ENCODE measurements at places on chromosomes 7 and 10.
A peak's percentile ranks its signal among the peaks of the same experiment; 100 is the strongest.

- no peak for DNase-seq
Measured at GRCh38 chr10:75944061-75944460, 512.6 kb downstream of the LRMDA start.

GRCh38 chr10:131561897-131562296, 250.4 kb upstream of the TCERG1L start:
- DNase-seq: no peak

- DNase-seq: no peak
Measured at GRCh38 chr7:105244594-105244993, 144.1 kb downstream of the SRPK2 start.

GRCh38 chr7:65744406-65744805, 128.5 kb upstream of the VKORC1L1 start:
- no peak for DNase-seq

DNA sequence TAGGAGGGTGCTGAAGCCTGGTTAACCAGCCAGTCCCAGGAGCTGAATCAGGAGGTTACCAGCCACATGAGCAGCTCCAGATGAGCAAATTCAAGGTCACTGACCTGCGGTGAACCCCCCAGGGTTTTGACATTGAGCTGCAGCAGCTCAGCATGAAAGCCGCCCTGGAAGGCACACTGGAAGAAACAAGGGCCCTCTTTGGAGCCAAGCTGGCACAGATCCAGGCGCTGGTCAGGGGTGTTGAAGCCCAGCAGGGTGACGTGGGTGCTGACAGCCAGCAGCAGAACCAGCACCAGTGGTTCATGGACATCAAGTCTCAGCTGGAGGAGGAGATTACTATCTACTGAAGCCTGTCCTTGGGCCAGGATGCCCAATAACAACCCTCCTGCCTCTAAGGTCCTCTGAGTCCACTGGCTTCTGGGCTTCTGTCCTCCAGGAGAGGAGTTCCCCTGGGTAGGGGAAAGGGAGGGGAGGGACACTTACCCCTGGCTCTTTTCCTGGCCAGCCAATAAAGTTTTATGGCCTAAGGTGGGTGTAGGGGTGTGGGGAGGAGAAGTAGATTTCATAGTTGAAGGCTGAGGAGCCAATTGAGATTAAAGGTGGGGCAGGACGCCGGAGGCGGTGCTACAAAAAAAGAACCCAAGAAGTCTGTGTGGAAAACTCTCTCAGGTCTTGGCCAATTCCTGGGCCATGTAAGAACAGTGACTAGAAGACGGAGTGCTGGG, 29.4 kb upstream of the ATOH7 start:
- no peak for DNase-seq

GRCh38 chr10:60521974-60522405, 132.3 kb upstream of the ANK3 start:
- no peak for DNase-seq

DNA sequence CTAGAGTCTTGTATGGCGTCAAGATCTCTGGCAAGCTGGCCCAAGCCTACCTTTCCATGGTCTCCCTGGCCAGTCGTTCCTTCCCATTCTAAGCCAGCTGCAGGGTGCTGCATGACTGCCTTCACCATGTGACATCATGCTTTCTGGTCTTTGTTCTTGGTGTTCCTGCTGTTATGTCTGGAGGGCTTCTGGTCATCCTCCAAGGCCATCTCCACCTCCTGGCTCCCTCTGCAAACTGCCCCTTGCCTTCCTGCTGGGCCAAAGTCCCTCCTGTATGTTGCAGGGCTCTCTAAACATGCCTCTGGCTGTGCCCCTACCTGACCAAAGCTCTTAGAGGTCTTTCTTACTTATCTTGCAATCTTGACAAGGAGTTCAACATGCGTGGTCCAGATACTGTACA, 44.4 kb upstream of the SHH start:
- no peak for DNase-seq

DNA sequence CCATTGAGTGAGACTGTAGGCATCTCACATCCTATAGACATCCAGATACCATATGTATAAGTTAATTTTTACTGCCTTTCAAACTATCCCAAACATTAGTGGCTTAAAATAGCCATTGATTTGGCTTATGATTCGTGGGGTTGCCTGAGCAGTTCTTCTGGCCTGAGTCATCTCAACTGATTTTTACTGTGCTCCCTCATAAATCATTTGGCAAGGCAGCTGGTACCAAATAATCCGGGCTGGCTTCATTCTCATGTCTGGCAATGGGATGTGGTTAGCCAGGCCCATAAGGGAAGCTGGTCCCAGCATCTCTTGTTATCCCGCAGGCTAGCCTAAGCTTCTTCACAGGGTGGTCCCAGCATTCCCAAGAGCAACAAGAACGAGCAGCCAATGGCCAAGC, 6.7 kb upstream of the LRGUK start:
- no peak for DNase-seq

DNA sequence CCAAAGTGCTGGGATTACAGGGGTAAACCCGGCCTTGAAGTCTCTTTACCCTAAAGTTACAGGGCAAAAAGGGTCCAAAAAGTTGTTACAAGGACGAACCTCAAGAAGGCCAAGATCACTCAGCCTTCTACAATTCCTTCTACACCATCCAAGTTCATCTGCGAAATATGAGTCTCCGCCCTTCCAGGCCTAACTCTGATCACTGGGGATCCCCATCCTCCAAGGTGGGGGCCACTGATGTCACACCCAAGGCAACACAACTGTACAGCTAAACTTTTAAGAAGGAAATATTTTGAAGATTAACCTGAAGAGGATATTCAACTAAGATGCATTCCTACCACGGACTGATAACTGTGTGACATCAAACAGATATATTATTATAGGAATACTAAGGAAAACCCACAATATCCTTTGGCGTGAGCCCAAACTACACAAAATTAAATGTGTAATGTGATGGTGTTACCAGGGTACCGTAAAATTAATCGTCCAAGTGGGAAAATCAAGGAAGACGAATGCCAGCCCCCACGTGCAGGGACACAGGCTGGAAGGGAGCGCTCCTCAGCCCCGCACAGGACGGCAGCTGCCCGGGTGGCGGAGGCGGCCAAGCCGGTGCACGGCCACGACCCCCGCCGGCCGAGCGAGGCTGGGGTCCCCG, 1.0 kb downstream of the PAXIP1 start:
- DNase-seq: peak; percentile 47

GRCh38 chr10:725786-726185, 36.3 kb upstream of the DIP2C start:
- DNase-seq: no peak

- no peak for DNase-seq
Measured at GRCh38 chr10:46248651-46249146, 38.1 kb upstream of the ANTXRL start.

DNA sequence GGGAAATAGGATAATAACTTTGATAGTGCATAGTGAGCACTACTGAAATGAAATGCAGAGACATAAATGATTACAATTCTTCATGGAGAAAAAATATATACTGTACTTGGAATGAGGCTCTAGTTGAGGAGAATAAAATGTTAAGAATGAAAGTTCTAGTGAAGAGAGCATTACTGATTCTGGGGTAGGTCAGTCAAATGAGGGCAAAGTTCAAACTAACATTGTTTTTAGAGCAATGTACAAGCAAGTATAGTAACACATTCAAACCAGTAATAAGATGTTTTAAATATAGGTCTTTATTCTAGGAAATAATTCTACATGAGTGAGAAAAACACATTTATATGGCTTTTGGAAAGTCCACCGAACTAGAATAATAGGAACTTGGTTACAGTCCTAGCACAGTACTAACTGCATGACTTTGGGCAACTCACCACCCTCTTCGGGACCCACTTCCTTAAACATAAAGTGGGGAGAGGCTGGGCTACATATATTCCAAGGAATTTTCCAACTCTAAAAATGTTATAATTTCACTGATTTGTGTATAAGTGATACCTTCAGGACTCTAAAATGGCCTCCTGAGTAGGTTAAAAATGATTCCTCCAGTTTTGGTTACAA, 86.4 kb downstream of the CDK6 start:
- no peak for DNase-seq

DNA sequence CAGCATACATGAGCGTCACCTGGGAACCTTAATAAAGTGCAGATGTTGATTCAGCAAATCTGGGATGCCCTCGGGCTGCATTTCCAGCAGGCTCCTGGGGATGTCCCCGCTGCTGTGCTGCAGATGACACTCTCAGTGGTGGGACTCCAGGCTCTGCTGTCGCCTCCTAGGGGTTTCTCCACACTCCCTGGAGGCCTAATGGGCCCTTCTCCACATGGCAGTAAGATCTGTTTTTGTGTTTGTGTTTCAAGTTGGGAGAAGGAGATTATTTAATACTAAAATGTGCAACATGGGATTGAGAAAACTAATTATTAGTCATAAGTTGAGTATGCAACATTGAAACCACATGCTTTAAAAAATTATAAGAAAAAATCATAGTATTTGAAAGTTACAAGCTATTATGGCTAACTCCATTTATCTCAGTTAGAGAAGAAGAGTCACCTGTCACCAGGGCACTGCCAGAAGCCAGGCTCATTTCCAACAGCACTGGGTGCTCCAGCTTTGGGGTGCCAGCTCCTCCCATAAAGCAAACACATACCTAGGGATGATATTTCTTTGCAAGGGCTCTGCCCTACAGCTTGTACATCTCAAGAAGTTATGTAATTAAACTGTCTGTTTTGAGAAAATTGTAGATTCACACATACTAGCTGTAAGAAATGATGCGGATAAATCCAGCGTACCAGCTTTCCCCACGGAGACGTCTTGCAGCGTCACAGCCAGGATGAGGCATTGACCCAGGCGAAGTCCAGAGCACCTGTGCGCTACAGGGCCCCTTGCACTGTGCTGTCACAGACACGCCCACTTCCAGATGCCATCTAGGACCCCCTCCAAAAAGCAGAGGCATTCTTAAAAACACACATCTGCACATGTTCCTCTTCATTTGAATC, 106.4 kb downstream of the EGFR start:
- DNase-seq: no peak

DNA sequence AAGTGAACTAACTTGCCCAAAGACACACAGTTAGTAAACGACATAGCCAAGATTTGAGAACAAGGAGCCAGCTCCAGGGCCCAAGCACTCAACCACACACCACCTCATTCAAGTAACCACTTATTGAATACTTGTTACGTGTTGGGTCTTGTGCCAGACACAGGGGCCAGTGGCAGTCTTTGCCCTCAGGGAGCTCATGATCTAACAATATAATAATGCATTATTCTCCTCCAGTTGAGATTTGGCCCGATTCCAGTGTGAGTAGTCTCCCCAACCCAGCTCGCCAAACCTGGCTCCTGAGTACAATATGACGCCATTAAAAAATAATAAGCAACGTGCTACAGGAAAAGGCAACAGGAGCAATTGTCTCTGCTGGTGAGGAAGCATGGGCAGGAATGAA, 14.4 kb upstream of the STK17A start:
- DNase-seq: no peak

- no peak for DNase-seq
Measured at GRCh38 chr7:13802651-13803050, 186.8 kb downstream of the ETV1 start.

GRCh38 chr10:68082872-68083271, 7.8 kb upstream of the HERC4 start:
- DNase-seq: no peak

DNA sequence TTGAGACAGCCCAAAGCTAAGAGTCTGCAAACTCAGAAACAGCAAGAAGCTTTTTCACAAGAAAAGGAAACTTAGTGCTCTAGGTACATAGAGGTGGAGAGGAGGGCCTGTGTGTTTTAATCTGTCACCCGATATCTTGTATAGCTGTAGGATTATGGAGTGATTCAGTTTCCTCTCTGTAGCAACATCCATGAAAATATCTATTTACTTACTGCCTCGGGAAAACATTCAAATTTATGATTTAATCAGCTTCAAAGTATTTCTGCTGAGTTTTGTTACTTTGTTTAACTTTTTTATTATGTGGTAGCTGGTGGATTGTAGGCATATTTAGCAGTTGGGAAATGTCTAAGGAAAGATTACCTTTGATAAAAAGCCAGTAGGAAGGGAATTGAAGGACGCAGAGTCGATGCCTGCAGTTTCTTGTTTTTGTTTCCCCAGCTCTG, 292.0 kb downstream of the CCDC3 start:
- DNase-seq: no peak

DNA sequence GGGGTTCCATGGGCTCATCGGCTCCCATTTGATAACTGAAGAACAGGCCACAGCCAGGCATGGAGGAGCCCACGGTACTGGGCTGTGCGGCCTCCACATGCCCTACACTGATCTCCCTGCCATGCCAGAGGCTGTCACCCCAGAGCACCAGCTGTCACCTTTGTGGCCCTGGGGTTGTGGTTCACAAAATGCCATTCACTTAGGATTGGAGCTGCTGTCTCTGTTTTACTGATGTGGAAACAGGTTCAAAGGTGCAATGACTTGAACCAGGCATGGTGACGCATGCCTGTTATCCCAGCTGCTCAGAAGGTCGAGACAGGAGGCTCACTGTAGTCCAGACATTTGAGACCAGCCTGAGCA, 4.3 kb upstream of the UPK3B start:
- DNase-seq: no peak

GRCh38 chr10:122702275-122702674, 2.6 kb upstream of the C10orf120 start:
- DNase-seq: no peak

DNA sequence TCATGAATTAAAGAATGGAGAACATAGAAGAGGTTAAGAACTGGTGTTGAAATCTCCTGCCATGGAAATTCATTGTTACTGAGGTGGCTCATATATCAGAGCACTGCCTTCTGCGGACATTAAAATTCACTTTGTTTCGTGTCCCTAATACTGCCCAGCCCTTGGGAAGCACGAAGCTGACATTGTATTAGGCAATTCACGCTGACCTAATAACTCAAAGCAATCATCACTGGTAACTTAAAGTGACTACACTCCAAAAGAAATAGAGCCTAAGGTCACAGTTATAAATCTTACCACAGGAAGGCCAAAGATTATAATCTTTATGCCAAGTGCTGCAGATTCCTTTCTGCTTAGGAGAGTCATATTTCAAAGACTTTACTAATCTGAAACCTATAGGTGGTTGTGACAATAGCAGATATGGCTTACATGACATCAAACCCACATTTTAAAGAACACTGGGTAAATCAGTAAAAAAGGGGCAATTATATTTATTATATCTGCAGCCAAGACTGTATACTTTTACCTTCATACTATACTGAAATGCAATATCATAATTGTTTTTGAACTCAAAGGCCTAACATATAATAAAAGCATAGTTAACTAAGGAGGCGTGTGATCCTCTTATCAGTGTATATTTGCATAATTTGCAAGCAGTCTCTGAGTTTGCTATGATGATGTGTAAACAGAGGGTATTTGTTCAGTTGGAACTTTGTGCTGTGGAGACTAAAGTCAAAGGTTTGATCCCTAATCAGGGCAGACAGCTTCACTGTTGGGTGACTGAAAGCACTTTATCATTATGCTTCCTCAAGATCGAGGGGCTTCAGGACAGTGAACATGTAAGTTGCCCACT, 51.9 kb upstream of the CAPZA2 start:
- no peak for DNase-seq

Data from GM13977 (cell line).